ENCODE measurements at places on chromosomes 4 and X.

- peak; percentile 25 for DNase-seq
Observed at GRCh38 chr4:40525752-40526598, 103.7 kb downstream of the RBM47 start.

- no peak for DNase-seq
Observed at GRCh38 chr4:127643791-127644190, 11.0 kb downstream of the INTU start.

DNA sequence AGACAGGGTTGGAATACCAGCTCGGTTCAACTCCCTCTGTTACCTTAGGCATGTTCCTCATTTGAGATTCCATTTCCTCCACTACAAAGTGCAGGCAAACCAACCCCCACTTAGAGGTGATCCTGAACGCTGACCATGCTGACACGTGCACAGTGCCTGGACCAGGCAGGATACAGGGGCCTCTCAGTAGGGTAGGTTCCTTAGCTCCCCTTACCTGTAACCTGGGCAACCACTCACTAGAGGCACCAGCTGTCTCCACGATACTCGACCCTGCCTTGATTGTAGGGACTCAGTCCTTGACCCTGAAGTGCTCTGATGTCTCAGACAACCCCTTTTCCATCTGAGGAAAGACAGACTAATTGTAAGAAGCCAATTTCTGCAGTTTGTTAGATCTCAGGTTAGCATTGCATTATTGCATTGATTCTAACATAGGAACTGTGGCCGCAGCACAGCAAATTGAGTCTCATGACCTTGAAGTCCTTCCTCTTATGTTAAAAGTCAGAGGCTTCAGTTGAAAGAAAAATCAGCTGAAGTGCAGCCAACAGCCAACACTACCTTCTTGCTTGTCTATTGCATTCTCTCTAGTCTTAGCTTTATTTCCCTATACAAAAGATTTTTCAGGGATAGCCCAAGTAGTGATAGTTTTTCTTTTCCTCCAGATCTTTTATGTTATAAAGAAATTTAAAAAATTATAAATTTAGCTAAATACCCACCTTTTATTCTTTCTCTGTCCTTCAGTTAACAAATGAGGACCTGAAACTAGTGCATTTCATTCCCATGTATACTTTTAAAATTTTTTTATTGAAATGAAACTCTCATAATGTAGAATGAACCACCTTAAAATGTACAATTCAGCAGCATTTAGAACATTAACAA, 11.2 kb upstream of the C1QTNF7 start:
- DNase-seq = no peak

DNA sequence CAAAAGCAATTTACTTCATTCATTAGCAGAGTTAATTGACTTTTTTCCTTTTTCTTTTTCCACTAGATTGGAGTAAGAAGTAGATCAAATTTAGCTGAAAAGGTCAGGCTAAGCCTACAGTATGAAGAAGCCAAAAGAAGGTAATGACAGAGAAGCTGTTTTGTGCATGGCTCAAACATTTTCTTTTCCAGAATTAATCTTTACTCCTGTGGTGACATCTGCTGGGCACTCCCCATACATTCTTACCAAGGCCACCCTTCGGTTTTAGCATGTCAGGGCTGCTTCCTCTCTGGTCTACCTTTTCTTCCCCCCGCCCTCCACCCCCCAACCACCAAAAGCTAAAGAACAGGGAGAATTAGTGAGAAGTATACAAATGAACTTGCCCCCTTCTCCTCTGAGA, 70.2 kb downstream of the CLDN22 start:
- DNase-seq = no peak

DNA sequence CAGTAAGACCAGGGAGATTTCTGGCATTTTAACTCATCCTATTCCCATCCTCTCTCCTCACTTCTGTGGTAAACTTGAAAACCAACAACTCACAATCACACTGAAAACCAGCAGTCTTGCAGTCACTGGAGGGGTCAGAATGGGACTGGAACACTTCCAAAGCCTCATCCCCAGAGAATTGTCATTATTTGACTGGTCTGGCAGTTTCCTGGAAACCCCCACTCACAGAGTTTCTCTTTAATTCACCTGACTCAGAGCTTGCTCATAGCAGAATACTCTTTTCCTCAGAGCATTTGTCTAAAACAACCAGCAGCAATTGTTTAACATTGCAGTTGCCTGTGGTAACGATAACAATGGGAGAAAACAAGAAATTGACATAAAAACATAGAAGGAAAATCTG, 7.3 kb upstream of the RAB9B start:
- no peak for DNase-seq

GRCh38 chr4:40531636-40532023, 98.0 kb downstream of the RBM47 start:
- no peak for DNase-seq

GRCh38 chrX:131237363-131237762, 51.7 kb downstream of the IGSF1 start:
- DNase-seq = no peak

DNA sequence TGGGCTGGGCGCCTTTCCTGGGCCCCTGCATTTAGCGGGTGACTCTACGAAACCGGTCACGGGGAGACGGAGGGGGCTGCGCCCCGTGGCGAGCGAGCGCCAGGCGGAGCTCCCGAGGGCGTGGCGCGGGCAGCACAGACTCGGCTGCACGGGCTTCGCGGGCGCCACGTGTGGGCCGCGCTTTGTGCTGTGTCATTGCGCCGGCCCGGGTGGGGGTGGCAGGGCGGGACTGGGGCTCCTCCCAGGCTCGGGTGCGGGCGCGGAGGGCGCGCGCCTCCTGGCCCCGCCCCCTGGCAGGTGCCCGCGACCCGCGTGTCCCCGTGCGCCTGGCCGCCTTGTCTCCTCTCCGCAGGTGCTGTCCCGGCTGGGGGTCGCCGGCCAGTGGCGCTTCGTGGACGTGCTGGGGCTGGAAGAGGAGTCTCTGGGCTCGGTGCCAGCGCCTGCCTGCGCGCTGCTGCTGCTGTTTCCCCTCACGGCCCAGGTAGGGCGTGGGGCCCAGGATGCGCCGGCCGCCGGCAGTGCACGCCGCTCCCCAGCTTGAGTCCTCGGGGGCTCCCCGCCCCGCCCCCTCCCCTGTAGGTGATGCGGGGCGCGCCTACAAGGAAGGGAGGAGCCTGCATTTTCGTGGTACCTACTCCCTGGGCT, 651 bp downstream of the UCHL1 start:
- peak; percentile 62 for DNase-seq

GRCh38 chrX:151789179-151789800, 54.7 kb downstream of the CNGA2 start:
- peak; percentile 27 for DNase-seq

- DNase-seq = no peak
Observed at GRCh38 chr4:151968643-151969042, 207.8 kb upstream of the GATB start.

DNA sequence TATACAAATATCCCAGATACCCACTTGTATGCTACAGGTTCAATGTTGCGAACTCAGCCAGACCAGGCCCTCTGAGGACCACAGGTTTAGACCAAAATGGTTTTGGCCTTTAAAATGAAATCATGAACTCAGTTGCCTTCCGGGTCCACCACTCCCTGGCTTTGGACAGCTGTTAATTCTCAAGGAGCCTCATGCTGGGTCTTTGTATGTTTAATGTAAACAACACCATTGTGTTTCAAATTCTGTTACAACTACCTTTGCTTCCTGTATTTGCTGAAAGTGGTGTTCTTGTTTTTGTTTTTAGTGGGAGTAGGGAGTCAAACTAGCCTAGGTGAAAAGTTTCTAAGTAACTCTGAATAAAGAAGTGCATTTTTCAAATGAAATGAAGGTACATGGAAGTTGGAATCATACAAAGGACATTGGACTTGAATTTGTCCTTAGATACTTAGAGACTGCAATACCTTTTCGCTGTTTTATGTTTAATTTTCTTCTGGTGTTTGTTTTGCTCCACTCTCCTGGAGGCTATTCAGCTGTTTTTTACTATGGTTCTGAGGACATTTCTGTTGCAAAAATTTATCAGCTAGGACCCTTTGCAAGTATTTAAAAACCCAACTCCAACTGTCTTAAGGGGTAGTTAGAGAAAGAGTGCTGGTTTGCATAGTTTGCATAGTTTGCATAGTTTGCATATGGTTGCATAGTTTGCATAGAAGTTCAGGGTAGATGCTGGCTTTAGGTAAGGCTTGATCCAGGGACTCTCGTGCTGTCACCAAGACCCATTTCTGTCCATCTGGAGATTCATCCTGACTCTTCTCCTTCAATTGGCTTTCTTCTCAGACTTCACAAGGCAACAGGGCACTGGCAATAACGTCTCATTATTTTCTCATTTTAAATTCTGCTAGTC, 70.1 kb downstream of the MID1IP1 start:
- DNase-seq = no peak

DNA sequence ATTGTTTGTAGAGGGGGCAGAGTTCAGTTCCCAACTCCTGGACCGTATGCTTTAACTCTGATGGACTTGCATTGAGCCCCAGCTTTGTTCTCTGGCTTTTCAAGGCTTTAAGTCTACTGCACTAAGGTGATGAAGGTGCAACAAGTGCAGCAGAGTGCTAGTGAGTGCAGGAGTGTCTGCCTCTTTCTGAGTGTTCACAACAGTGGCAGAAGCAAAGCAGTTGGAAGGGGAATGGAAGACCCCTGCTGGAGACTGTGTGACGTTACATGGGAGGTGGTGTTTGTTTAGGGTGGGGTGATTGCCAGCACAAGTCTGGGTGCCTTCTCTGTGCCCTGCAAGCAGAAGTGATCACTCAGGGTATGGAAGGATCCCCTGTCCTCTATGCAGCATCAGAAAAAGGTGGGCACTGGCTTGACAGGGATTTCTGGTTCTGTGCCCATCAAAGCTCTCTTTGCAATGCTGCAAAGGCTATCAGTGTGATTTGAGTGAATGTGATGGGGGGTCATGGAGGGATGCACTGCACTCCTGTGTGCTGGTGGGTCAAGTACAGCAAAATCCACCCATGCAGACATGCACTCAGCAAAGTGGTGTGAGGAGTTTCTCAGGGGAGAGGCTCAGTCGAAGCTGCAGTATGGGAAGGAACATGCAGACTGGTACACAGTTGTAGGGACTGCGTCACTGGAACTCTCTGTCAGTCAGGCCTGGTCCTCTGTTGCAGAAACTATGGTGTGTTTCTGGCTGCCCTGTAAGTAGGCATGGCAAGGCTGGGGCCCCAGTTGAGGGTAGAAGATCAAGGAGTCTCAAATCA, 70.9 kb upstream of the UGT2B7 start:
- DNase-seq = no peak

DNA sequence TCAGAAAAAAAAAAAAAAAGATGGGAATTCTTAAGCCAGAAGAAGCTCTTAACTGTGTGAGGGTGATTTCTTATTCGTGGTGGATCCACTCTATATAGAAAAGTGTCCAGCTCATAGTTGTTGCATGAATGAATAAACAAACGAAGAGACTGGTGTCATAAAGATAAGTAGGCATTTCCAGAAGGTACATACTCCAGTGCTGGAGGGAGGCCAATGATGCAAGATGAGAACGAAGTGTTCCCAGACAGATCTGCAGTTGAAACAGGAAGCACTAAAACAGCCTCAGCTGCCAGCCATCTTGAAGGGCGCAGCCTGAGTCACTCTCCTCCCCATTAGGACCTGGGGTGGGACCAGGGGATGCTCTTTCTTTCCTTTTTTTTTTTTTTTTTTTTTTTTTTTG, 47.4 kb upstream of the HOPX start:
- peak; percentile 85 for DNase-seq

DNA sequence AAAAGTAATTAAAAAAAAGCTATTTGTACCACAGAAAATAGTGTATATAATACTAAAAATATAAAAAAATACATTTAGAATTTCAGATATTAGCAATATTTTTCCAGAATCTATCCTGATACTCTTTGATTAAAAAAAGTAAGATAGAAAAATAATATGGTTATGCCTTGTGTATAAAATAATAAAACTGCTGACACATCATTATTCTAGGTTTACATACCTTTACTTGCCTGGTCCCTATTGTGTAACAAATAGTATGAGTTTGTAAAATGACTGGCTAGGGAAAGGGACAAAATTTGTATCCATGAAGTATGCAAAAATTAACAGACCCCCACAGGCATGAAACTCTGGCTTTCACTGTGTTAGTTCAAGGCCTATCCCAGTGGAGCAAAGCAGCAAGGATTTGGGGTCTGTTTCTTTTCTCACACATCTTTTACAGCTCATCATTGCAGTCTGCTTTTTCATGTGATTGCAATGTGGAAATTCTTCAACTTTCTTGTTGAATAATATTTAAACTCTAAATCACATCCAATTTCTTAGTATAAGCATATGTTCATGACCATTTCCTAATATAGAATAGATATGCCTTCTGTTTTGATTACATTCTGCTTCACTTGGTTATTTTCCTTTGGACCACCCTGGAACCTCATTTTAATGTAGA, 136.7 kb upstream of the PCDH18 start:
- DNase-seq = no peak

All from heart left ventricle (tissue), 16 donors.